Ureter (tissue), 1 donor: ENCODE measurements at places on chromosomes 3 and 15. TPM values are rescaled to one million over a fixed set of nuclear protein-coding genes. Genes with fewer than 3 reads are reported as not detected.

DNA sequence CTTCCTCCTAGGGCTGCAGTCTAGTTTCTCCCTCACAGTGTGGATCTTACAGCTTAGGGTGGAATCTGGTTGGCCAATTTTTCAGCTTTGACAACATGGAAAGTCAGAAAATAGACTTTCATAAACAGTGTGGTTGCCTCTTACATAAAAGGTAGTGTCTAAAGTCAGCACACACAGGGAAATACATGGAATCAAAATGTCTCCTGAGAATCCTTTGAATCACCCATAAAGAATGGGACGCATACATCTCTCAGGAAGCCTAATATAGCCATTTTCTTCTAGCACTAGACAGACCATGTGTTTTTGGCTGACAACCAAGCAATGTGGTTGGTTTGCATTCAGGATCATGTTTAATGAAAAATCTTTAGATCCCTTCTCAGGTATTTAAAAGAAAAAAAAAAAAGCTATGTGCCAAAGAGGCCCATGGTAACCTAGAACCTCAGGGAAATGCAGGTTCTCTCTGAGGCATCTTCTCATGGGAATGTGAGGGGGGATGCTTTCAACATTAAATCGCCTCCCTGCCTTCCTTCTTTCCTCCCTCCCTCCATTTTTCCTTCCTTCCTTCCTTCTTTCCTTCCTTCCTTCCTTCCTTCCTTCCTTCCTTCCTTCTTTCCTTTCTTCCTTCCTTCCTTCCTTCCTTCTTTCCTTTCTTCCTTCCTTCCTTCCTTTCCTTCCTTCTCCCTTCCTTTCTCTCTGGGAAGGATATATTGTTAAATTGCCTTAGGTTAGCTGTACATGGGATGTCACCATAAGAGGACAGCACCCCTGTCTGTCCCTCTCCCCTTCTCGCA is 34.3 kb upstream of the ZBTB38 start:
- no peak for DNase-seq

Gene PATL2
- total RNA-seq, result 4.0 TPM

DNA sequence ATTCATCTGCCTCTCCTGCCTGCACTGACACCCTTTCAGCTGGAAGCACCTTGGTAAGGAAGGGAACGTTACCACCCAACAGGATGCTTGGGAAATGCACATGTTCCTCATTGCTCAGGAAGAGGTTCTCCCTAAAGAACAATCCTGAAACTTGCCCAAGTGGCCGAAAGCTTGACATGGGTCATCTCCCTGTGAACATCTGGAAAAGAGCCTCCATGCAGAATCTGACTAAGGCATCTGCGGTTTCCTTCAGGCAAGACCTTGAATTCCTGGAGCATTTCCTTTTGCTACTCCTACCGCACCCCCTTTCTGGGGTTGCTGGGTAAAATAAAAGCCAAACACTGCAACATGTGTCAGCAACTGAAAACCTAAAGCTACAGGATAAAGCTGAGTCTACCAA is 68.7 kb upstream of the SNRK start:
- DNase-seq, result no peak

DNA sequence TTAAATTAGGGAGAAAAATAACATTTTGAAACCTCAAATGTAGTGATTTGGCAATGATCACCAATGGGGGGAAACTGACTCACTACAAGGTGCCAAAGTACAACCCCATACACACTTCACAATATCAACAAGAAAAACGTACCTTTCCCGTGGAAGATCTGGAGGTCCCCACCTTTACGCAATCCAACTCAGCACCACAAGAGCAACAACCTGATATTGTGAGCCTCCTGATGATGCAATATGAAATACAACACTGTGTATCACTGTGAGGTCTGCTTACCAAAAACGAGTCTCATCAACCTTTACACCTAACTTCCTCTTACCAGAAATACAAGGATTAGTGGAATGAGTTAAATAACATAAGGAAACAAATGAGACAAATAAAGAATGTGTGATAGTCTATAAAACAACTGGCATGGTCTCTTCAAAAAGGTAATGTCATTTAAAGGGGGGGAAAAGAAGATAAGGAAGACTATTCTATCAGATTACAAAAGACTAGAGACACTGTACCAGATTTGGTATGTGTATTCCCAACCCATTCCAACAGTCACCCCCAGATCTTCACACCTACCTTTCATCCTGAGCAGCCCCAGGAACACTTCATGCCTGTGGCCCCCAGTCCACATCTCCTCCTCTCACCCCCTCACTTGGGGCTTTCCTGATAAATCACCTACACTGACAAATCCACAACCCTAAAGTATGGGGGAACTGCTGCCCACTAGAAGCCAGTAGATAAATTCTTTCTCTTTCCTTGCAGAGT is 27.7 kb downstream of the DLG1 start:
- no peak for DNase-seq

- DNase-seq, result no peak
Measured at GRCh38 chr15:93895976-93896770, 335.2 kb upstream of the MCTP2 start.

DNA sequence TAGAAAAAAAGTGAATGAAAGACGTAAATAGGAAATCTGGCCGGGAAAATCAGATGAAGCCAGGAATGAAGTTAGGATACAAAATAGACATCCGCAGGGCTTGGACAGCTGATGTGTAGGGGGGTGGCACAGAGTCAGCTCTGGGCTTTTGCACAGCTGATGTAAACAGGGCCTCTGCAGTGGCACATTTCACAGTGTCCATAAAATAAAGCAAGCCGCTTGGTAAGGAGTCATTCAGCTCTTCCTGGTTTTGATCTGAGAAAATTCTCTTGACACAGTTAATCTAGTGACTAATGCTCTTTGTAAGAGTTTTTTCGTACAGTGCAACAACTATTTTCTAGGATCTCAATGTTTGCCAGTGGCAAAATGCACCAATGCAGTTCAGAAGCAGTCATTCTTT is 153.3 kb downstream of the USP13 start:
- no peak for DNase-seq

Gene MNS1
- total RNA-seq, result 1.1 TPM

DNA sequence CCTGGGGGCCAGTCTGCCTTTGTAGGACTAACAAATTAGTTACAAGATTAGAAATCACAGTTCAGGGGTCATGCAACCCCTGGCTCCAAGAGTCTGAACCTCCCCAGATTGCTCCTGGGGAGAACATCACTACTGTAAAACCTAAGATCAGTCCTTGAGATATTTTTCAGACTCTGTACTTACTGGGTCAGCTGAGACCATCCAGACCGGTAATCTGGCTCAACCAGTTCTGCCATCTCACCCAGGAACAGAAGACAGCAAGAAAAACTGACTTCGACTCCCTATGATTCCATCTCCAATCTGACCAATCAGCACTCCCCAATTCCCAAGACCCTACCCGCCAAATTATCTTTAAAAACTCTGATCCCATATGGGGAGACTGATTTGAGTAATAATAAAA is 47.5 kb downstream of the NMD3 start:
- DNase-seq, result no peak

DNA sequence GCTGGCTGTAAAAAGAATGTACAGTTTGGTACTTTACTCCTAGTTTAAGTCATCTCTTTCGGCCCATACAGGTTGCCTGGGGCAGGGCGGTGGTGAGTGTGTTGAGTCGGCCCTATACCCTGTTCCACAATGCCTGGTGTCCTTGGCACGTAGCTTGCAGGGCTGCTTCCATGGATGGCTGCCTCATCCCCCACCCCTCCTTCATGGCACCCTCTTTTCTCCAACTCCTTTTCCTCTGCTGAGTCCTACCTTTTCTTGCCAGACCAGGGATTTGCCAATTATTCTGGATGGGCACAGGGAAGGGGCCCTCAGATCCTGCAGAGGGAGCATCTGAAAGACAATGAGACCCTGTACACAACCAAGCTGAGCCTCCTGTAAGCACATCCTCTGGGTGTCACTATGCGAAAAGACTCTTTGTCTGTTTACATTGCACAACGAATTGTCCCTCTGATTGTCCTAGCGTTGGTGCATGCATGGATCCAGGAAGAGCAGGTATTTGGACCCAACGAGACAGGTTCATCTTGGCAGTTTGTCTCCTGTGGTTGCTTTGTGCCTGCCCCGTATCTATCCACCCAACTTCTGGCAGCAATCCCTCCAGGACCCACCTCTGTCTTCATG is 73.6 kb upstream of the CGNL1 start:
- DNase-seq, result no peak

- DNase-seq, result no peak
Measured at GRCh38 chr3:129330409-129330808, 51.7 kb downstream of the HMCES start.

Gene SLC12A8
- total RNA-seq, result 6.1 TPM

Gene A4GNT
- not detected for total RNA-seq
